SJSA1 (cell line): ENCODE measurements at places on chromosomes 2 and 18. TPM values are rescaled to one million over a fixed set of nuclear protein-coding genes. Genes with fewer than 3 reads are reported as not detected.
A peak's percentile ranks its signal among the peaks of the same experiment; 100 is the strongest.

GRCh38 chr2:237264480-237265219 lies 149.3 kb downstream of the COL6A3 start:
- H3K27me3 ChIP-seq, result no peaks in the 10 kb centered on the region
- H3K36me3 ChIP-seq, result no peaks in the 10 kb centered on the region
- H3K4me3 ChIP-seq, result no peak overlapping the region
- DNase-seq, result peak; percentile 72
- peaks cover 26% of the 10 kb centered on the region for H3K4me1 ChIP-seq
- peak overlapping the region; percentile 43 for H3K27ac ChIP-seq

GRCh38 chr2:233492078-233492477 lies 74.5 kb downstream of the USP40 start:
- H3K27me3 ChIP-seq, result no peaks in the 10 kb centered on the region
- H3K36me3 ChIP-seq, result peaks cover 12% of the 10 kb centered on the region
- peaks cover 30% of the 10 kb centered on the region for H3K4me1 ChIP-seq
- DNase-seq, result no peak
- no peak overlapping the region for H3K27ac ChIP-seq
- no peak overlapping the region for H3K4me3 ChIP-seq

TBC1D8 gene
- 18.2 and 18.6 TPM in 2 replicates for total RNA-seq

GRCh38 chr2:70101174-70101573 lies 13.9 kb downstream of the PCBP1 start:
- no peak overlapping the region for H3K4me3 ChIP-seq
- peaks cover 7% of the 10 kb centered on the region for H3K4me1 ChIP-seq
- no peaks in the 10 kb centered on the region for H3K36me3 ChIP-seq
- no peak overlapping the region for H3K27ac ChIP-seq

GRCh38 chr2:240304746-240305161 lies 130.7 kb upstream of the GPC1 start:
- H3K27me3 ChIP-seq, result 0 out of 2 replicates have a peak, but pooled peaks cover 5% of the 10 kb centered on the region
- H3K4me1 ChIP-seq, result no peaks in the 10 kb centered on the region; the same call in 1 of the 2 replicates
- H3K36me3 ChIP-seq, result no peaks in the 10 kb centered on the region

DNA sequence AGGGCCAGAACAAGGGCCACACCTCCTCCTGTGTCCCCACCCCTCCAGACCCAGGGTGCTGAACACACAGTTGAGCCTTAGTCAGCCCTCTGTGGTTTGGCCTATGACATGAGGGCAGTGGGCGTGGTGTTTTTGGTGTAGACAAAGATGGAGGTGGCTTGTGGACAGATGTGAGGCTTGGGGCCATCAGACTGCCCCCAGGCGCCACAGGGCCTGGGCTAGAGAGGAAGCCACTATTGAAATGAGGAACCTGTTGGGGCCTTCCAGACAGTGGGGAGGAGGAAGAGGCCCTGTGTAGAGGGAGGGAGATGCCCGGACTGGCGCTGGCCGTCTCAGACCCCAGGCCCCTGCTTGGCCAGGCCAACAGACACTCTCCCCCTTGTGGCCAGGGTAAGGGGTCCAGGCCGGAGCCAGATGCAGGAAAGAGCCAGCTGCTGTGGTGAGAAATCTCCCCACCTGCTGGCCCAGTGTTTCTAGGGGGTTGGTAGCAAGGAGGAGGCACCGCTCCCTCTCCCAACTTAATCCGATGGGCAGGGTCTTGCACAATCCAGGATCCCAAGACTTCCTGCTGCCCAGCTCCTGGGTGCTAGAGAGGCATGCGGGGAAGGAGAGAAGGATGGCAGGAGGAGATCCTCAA lies 53.8 kb downstream of the SMAD7 start:
- DNase-seq, result no peak
- H3K27me3 ChIP-seq, result no peaks in the 10 kb centered on the region
- no peak overlapping the region for H3K27ac ChIP-seq
- H3K4me3 ChIP-seq, result no peak overlapping the region

- H3K27ac ChIP-seq, result no peak overlapping the region
- no peaks in the 10 kb centered on the region for H3K36me3 ChIP-seq
- no peak for DNase-seq
- H3K4me3 ChIP-seq, result no peak overlapping the region
- H3K4me1 ChIP-seq, result peaks cover 12% of the 10 kb centered on the region
Measured at GRCh38 chr2:33491441-33492084, 15.1 kb downstream of the RASGRP3 start.

GRCh38 chr18:26397019-26397418 lies 151.3 kb downstream of the KCTD1 start:
- no peak overlapping the region for H3K4me3 ChIP-seq
- H3K27me3 ChIP-seq, result no peaks in the 10 kb centered on the region; the same call in 1 of the 2 replicates
- no peaks in the 10 kb centered on the region for H3K36me3 ChIP-seq

DGKD gene
- 9.7 and 16.0 TPM in 2 replicates for total RNA-seq

SLC30A3 gene
- not detected in 2 replicates for total RNA-seq

- H3K4me3 ChIP-seq, result no peak overlapping the region
- H3K27me3 ChIP-seq, result no peaks in the 10 kb centered on the region
- DNase-seq, result no peak
Measured at GRCh38 chr18:74505776-74506175, 9.6 kb downstream of the CNDP2 start.

- no peaks in the 10 kb centered on the region for H3K36me3 ChIP-seq
- DNase-seq, result no peak
- no peaks in the 10 kb centered on the region for H3K4me1 ChIP-seq
- H3K27me3 ChIP-seq, result no peaks in the 10 kb centered on the region
Measured at GRCh38 chr2:193907561-193907960, 1712.8 kb upstream of the TMEFF2 start.

DNA sequence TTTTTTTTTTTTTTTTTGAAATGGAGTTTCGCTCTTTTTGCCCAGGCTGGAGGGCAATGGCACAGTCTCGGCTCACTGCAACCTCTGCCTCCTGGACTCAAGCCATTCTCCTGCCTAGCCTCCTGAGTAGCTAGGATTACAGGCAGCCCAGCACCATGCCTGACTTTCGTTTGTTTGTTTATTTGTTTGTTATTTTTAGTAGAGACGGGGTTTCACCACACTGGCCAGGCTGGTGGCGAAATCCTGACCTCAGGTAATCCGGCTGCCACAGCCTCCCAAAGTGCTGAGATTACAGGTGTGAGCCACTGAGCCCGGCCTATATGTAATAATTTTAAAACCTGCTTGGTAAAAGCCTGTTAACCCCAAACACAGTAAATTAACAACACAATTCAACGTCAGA lies 435.7 kb downstream of the LRRTM4 start:
- H3K4me1 ChIP-seq, result no peaks in the 10 kb centered on the region
- DNase-seq, result no peak
- no peaks in the 10 kb centered on the region for H3K36me3 ChIP-seq
- H3K4me3 ChIP-seq, result no peak overlapping the region

GRCh38 chr2:104434318-104434792 lies 419.6 kb upstream of the POU3F3 start:
- H3K4me3 ChIP-seq, result no peak overlapping the region
- H3K27ac ChIP-seq, result no peak overlapping the region
- no peaks in the 10 kb centered on the region for H3K4me1 ChIP-seq

- no peak overlapping the region for H3K4me3 ChIP-seq
- H3K36me3 ChIP-seq, result no peaks in the 10 kb centered on the region
- H3K4me1 ChIP-seq, result no peaks in the 10 kb centered on the region
- DNase-seq, result no peak
- no peaks in the 10 kb centered on the region; the same call in 1 of the 2 replicates for H3K27me3 ChIP-seq
Measured at GRCh38 chr2:41377837-41378236, 670.0 kb upstream of the PKDCC start.

CERS6 gene
- total RNA-seq, result 33.0 and 43.7 TPM in 2 replicates

KCNS3 gene
- total RNA-seq, result 4.9 and 35.6 TPM in 2 replicates

DLX2 gene
- total RNA-seq, result 0.92 TPM in 1 of 2 replicates, not detected in the other

DNA sequence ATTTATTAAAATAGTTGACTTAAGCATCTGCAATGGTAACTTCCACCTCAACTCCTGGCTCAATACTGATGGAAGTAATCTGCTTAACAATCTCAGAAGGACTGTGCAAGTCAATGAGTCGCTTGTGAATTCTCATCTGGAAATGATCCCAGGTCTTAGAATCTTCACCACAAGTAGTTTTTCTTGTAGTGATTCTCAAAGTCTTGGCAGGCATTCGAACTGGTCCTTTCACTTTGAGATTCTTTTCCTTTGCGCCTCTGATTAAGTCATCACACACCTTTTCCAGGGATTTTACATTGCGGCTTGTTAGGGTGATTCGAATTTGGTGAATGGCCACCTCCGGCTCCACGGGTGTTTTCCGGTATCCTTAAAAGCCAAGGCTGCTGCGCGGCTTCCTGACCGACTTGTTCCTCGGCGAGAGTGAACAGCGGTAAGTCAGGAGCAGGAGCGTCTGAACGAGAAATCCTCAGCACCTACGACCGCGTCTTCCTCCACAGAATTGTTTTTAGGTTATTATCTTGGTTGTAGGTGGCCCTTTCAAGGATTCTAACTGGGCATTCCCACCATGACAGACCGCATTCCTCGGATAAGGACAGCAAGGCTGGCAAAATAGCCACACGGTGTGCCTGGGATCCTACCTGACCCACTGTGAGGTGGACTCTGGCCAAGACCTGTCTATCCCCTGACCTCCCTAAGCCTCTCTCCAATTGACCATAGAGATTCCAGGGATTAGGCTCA lies 23.8 kb upstream of the SLC20A1 start:
- no peak for DNase-seq
- no peak overlapping the region for H3K27ac ChIP-seq
- no peaks in the 10 kb centered on the region for H3K27me3 ChIP-seq
- H3K4me3 ChIP-seq, result no peak overlapping the region
- peaks cover 30% of the 10 kb centered on the region for H3K4me1 ChIP-seq

GRCh38 chr2:200348897-200349563 lies 42.5 kb downstream of the SPATS2L start:
- no peak overlapping the region for H3K4me3 ChIP-seq
- peaks cover 46% of the 10 kb centered on the region for H3K4me1 ChIP-seq
- no peak overlapping the region for H3K27ac ChIP-seq
- peaks cover 7% of the 10 kb centered on the region for H3K36me3 ChIP-seq
- no peaks in the 10 kb centered on the region for H3K27me3 ChIP-seq

CAPN13 gene
- not detected in 2 replicates for total RNA-seq

DNA sequence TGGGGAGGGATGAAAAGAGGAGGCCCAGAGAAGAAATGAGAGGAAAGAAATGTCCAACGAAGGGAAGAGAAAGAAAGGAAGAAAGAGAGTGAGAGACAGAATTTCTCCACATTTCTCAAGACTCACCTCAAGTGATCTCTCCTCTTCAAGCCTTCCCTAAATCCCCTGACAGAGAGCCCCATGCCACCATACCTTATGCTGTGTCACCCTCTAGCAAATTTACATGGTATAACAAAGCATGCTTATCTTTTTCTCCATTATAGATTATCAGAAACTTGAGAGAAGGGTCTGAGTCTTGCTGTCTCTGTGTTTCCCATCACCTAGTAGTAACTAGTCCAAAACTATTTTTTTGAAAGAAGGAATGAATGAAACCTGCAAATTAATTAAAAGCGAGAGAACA lies 1208.4 kb downstream of the DPP10 start:
- no peaks in the 10 kb centered on the region for H3K27me3 ChIP-seq
- no peak for DNase-seq
- H3K4me1 ChIP-seq, result no peaks in the 10 kb centered on the region

DNA sequence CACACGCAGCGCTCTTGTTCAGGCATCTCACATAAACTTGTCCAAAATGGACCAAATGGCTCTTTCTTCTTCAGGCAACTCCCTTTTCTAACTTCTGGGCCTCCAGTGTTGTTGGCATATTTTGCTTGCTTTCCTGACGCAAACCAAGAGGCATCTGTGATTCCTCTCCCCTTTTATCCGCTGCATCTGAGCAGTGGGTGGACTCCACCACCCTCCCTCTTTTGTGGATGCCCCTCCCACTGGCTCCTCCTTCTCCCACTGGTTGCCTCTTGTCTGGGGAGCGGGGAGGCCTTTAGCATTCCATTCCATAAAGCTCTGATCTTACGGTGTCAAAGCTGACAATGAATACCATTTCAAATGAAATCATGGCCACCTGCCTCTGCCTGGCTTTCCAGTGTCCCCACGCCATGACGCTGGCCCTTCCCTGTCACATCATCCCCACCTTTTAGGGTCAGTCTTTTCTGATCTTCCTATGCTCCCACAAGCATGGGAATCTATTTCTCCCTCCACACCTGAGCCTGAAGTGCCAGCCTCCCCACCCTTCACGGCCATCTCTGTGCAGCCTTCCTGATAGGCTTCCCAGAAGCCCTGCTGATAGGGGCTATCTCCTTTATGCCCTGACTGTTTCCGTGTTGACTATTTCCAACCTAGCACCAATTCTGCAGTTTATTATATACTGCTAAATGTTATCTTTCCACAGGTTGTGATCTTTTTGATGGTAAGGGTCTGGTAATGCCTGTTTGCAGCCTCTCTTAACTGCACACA lies 51.5 kb downstream of the RPL37A start:
- no peak for DNase-seq
- peaks cover 13% of the 10 kb centered on the region for H3K4me1 ChIP-seq
- H3K27ac ChIP-seq, result no peak overlapping the region
- no peaks in the 10 kb centered on the region for H3K27me3 ChIP-seq

DNA sequence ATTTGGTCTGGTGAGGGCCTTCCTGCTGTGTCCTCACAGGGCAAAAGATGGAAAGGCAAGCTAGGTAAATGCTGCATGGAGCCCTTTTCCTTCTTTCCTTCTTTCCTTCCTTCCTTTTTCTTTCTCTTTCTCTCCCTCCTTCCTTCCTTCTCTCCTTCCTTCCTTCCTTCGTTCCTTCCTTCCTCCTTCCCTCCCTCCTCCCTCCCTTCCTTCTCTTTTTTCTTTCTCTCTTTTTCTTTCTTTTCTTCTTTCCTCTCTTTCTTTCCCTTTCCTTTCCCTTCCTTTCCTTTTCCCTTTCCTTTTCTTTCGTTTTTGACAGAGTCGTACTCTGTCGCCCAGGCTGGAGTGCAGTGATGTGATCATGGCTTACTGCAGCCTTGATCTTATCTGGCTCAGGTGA lies 23.1 kb upstream of the C2orf74 start:
- H3K27me3 ChIP-seq, result no peaks in the 10 kb centered on the region
- H3K4me1 ChIP-seq, result peaks cover 3% of the 10 kb centered on the region; the same call in 1 of the 2 replicates
- H3K36me3 ChIP-seq, result 0 out of 2 replicates have a peak, but pooled peaks cover under 1% of the 10 kb centered on the region
- no peak overlapping the region for H3K4me3 ChIP-seq
- DNase-seq, result no peak
- no peak overlapping the region for H3K27ac ChIP-seq

DNA sequence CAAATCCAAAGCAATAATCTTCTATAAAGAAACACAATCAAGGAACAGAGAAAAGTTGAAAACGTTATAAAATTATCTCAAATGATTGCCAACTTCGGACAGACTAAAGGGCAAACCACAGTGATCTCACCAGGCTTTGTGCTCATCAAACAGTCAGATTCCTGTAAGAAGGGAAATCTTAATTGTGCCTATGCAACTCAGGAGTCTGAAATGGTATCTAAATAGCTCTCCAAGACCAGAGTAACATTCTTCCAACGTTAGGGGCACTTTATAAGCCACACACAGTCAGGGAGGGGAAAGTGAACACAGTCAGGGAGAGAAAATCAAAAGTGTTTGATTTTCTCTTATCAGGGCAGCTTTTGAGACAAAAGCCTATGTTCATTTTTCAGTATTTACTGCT lies 29.4 kb downstream of the PLEKHM3 start:
- H3K4me3 ChIP-seq, result no peak overlapping the region

GRCh38 chr2:27489118-27489497 lies 435 bp downstream of the IFT172 start:
- DNase-seq, result no peak
- peaks cover 13% of the 10 kb centered on the region for H3K4me1 ChIP-seq
- 0 out of 2 replicates have a peak, but pooled peaks cover under 1% of the 10 kb centered on the region for H3K36me3 ChIP-seq
- H3K27me3 ChIP-seq, result no peaks in the 10 kb centered on the region
